ENCODE measurements at places on chromosomes 3 and 15. TPM values are rescaled to one million over a fixed set of nuclear protein-coding genes. Genes with fewer than 3 reads are reported as not detected.
A peak's percentile ranks its signal among the peaks of the same experiment; 100 is the strongest.

DNA sequence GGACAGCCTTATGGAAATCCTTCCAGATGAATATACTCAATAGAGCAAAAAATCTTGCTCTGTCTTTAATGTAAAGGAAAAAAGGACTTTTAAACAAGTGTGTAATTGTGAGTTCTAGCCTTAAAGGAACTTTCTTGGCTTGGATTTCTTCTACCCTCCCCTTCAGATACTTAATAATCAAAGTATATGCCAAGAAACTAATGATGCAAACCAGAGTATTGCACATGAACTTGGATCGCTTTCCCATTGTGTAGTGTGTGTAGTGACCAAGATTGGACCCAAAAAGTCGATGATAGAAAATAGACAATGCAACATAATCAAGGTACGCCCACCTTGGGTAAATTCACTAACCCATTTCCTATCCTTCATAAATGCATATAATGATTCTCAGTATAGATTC is 123.8 kb downstream of the TIGIT start:
- no peak overlapping the region for H3K4me3 ChIP-seq
- no peak overlapping the region for H3K27ac ChIP-seq
- H3K36me3 ChIP-seq, result no peaks in the 10 kb centered on the region
- H3K4me1 ChIP-seq, result peaks cover 6% of the 10 kb centered on the region

GRCh38 chr3:59998058-59998457 is 948.2 kb upstream of the CFAP20DC start:
- H3K4me1 ChIP-seq, result no peaks in the 10 kb centered on the region
- no peaks in the 10 kb centered on the region for H3K36me3 ChIP-seq
- H3K27me3 ChIP-seq, result no peaks in the 10 kb centered on the region

GRCh38 chr15:75666823-75667501 is 19.2 kb downstream of the SNX33 start:
- no peak overlapping the region for H3K27ac ChIP-seq
- no peak for DNase-seq
- no peaks in the 10 kb centered on the region for H3K27me3 ChIP-seq
- no peak overlapping the region for H3K4me3 ChIP-seq
- H3K4me1 ChIP-seq, result peaks cover 28% of the 10 kb centered on the region

DNA sequence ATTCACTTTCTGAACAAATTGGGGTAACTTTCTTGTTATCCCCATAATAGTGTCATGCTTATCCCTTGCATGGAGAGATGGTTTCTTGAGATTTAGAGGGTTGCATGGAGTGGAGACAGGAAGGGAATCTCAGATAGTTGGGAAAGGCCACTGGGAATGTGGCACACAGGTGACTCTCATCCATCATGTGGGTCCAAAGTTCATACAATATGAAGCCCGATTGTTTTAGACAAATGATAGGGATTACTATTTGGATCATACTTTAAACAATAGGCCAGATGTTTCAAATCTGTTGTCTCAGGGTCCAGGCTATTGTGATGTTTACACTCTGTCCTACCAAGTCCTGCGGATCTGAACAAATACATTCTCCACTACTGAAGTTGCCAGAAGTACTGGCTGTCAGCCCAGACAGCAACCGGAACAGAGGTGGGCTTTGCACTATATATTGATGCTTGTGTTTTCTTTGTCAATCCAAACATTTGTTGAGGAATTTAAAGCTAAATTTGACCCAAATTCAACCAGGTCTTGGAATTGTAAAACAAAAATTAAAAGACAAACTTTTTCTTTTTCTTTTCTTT is 39.2 kb upstream of the NMNAT3 start:
- H3K4me1 ChIP-seq, result peaks cover 3% of the 10 kb centered on the region
- no peaks in the 10 kb centered on the region for H3K27me3 ChIP-seq
- no peak for DNase-seq
- H3K27ac ChIP-seq, result no peak overlapping the region

DNA sequence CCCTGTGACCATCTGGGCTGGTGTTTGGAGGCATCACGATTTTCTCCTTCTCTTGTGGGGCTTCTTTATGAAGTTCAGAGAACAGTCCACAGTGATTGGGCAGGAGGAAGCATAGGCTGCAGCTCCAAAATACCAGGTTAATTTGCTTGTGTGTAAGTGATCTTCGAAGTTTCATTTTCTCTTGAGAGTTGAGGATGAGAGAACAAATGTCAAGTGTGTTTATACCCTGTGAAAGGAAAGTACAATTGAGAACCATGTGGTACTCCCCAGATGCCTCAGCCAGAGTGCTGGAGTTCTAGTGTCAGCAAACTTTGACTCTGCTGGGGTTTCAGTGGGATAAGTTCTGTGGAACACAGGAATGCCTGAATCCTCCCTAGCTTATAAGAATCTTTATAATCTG is 357.1 kb upstream of the CFAP20DC start:
- H3K4me3 ChIP-seq, result no peak overlapping the region
- no peaks in the 10 kb centered on the region for H3K36me3 ChIP-seq
- no peak overlapping the region for H3K27ac ChIP-seq
- no peaks in the 10 kb centered on the region for H3K4me1 ChIP-seq

- DNase-seq, result no peak
- H3K4me3 ChIP-seq, result no peak overlapping the region
- H3K4me1 ChIP-seq, result no peaks in the 10 kb centered on the region
- no peaks in the 10 kb centered on the region for H3K36me3 ChIP-seq
Observed at GRCh38 chr3:186298876-186299275, 63.2 kb downstream of the DGKG start.

DNA sequence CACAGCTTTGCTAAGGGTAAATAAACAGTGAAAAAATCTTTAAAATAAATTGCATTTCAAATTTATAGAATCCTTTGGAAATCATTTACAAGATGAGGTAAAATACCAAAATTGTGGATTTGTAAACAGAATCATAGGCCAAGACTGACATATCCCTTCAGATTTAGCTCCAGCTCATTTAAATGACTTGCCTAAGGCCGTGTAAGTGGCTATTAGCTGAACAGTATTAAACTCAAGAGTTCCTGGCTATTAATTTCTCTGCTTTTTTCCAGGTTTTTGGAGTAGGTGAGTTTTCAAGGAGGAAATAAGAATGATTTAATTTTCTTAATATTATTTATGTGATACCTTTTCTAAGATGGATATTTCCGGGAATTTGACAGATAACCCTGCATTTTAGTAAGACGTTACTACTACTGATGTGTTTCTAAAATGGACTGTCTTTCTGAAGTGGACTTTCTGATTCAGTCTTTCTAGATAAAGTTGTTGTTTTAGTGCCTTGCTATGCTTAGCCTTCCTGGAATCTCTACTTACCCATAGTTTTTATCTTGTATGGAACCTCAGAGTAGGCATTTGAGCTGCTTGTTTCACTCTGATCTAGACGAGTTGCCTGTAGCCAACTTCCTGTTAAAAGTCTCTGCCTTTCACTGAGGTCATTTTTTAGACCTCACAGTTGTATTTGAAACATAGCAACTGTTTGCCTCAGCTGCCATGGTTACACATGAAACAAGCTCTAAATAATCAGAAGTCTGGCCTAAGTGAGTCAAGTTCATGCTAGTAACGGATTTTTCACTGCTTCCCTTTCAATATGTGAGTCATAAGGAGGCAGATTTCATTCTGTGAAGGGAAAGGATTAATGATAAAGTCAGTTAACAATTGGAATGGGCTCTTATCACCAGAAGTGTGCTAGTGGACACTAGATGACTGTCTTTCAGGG is 127.0 kb downstream of the KLHL25 start:
- peak overlapping the region; percentile 2 for H3K4me3 ChIP-seq
- peaks cover 15% of the 10 kb centered on the region for H3K4me1 ChIP-seq
- DNase-seq, result no peak
- peaks cover 42% of the 10 kb centered on the region for H3K36me3 ChIP-seq
- H3K27ac ChIP-seq, result peak overlapping the region; percentile 76

GRCh38 chr3:117477214-117477755 is 767.7 kb downstream of the TUSC7 start:
- H3K27me3 ChIP-seq, result no peaks in the 10 kb centered on the region
- DNase-seq, result no peak
- H3K36me3 ChIP-seq, result no peaks in the 10 kb centered on the region
- H3K27ac ChIP-seq, result no peak overlapping the region
- H3K4me1 ChIP-seq, result no peaks in the 10 kb centered on the region

DNA sequence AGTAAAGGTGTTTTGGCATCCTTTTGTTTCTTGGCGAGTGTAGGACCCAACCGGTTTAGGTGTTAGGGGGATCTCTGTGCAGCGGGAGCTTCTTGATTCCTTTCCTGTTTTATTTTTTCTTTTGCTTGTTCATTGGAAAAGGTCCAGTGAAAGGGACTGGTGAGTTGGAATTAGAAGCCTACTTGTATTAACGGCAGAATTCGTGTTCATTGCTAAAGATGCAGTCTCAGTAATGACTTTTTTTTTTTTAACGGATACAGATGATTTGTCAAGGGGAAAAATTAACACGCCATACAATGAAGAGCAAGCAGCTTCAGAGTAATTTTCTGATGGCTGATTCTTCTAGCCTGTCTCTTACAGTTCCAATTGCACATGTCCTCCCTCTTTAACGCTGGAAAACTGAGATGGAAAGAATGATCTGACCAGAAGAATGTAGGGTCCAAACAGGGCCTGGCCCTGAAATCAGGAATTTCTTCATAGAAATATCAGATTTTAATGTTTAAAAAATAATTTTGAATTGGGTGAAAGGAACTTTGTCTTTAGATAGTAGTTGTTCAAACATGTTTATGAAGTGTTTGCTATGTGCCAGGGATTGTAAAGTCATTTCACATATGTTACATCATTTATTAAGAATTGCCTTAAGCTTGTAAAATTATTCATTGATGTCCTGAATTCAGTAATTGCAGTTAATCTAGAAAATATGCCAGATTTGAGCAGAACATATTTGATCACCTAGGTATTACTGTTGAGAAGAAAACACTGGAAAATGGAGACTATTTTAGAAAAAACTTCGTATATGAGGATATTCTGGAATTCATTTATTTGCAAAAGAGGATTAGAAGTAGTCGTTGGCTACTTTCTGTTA is 1.4 kb downstream of the MAPK6 start:
- H3K36me3 ChIP-seq, result no peaks in the 10 kb centered on the region
- H3K27me3 ChIP-seq, result no peaks in the 10 kb centered on the region
- peak overlapping the region; percentile 90 for H3K27ac ChIP-seq
- peak overlapping the region; percentile 84 for H3K4me3 ChIP-seq

GRCh38 chr15:65402961-65403360 is 19.8 kb downstream of the IGDCC4 start:
- H3K27me3 ChIP-seq, result no peaks in the 10 kb centered on the region
- no peak overlapping the region for H3K4me3 ChIP-seq
- H3K27ac ChIP-seq, result no peak overlapping the region
- 0 out of 2 replicates have a peak, but pooled peaks cover under 1% of the 10 kb centered on the region for H3K4me1 ChIP-seq
- no peak for DNase-seq

DNA sequence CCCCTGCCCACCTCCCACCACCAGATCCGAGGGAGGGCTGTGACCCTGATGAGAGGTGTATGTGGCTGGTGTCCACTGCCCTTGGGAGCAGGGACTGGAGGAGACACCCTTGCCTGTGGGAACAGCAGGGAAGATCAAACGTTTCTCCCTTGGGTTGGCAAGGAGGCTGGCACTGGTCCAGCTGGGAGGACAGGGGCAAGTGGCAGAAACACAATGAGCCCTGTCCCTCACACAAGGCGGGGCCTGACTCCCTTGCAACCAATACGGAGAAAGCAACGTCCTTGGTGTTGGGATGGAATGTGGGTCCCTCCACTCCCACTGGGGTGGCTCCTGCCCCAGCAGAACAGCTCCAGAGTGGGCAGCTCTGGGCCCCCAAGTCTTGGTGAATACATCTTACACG is 5.2 kb downstream of the HYAL2 start:
- H3K4me3 ChIP-seq, result no peak overlapping the region
- no peaks in the 10 kb centered on the region for H3K27me3 ChIP-seq
- H3K4me1 ChIP-seq, result no peaks in the 10 kb centered on the region
- DNase-seq, result no peak
- peaks cover 30% of the 10 kb centered on the region for H3K36me3 ChIP-seq
- H3K27ac ChIP-seq, result no peak overlapping the region

The GOLIM4 gene
- 38.3 TPM for polyA plus RNA-seq
